ENCODE measurements at places on chromosomes 6 and 20.

DNA sequence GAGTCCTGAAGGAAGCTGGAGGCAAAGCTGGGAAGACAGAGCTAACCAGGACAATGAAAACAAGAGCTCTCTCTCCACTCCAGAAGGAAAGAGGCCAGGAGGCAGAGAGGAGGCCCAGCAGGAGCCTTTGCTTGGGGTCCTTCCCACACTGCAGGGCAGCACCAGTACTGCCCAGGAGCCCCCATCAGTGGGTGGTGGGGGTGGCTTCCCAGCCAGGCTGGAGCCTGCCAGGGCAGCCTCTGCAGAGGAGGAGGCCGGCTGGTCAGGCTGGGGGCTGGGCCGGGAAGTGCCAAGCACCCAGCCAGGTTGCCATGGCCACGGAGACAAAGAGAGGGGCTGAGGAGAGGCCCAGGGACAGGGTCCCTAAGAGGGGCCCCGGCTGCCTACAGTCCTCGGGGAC, 33.4 kb downstream of the PREX1 start:
- no peak for DNase-seq

DNA sequence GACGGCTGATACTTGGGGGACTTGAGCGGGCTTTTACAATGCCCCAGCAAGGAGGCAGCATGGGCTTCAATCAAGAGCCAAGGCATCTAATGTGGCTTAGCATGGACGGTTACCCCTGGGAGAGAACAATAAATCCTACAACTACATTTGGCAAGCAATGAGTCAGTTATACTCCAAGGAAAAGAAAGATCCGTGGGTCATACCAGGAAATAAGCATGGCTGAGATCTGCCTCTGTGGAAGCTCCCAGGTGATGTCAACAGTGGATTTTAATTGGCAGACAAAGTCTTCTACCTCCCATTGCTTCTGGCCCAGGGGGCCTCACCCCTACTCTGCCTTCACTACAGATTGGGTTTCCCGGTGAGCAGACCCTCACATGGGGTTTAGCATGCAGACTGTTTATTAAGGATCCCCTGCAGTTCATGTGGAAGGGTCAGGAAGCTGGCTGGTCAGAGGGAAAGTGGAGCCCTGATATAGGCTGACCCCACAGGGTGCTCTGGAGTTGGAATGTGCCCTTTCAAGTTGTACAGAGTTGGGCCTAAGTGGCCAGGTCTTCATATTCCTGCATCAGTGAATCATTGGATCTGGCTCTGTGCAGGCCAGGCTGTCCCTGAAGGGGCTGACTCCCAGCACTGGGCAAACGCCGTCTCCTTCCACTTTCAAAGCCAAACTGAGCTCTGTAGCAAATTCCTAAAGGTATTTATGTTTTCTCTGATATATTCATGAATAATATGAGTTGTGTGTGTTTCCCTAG, 91.3 kb upstream of the GGTLC1 start:
- DNase-seq: no peak

DNA sequence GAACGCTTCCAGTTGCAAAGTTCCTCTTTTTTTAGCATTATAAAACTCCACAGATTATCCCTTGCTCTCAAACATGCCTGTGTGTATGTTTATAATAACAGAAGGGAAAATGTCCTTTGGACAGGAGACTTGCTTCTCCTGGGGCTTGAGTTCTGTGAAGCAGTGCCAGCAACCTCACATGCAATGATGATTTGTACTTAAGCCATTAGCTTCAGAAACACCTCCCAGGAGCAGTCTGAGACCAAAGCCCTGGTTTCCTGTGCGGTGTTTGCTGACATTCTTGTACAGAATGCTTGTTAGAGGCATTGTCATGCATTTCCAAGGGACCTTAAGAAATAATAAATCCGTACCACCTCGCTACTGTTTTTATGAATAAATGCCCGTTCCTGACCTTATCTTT, 752.8 kb downstream of the CBLN4 start:
- DNase-seq: no peak

DNA sequence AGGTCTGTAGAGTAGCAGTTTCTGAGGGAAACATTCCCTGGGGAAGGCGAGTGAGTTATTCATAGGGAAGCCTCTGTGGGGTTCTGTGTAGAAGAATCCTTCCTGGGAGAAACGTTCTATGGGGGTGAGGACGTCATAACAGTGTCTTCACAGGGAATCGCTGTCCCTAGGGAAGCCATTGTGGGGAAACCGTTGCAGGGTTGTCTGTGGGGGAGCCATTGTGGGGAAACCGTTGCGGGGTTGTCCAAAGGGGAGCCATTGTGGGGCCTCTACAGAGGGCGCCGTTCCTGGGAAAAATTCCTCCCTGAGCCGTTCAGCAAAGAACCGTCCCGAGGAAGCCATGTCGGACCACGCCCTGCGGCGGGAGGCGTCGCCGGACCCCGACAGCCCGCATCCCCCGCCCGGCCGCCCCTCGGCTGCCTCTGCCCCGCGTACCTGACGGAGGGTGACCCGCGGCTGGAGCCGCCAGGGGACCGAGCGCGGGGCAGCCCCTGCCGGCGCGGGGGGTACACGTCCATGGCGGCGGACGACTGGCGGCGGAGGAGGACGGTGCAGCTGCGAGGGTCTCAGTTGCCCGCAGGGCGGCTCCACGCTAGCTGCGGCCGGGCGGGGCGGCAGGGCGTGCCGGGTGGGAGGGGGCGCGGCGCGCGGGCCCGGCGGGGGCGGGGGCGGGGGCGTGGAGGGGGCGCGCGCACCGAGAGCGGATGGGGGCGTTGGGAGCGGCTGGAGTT, at the start of gene DNAAF9:
TSS of gene DNAAF9 (minus strand) at position 630 of the 731 bp plus-strand sequence. CDS start at position 518, 112 bp downstream.
- peak; percentile 54 for DNase-seq

- DNase-seq: no peak
Measured at GRCh38 chr20:36110994-36111393, 43.5 kb upstream of the EPB41L1 start.

DNA sequence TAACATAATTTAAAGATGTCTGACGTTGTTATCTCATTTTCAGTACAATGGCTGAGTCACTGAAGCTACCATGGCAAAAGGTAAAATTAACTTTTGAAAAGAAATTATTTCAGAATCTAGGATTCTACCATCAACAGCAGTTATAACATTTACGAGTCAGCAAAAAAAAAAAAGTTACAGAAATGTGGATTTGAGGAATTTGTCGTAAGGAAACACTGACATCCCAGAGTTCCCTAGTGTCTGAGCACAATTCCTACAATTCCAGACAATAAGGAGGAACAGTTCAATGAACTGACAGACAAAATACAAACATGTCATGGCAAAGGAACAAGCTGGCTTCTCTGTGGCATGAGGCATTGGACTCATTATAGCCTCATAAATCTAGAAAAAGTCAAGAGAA, 19.1 kb downstream of the ABRACL start:
- no peak for DNase-seq

DNA sequence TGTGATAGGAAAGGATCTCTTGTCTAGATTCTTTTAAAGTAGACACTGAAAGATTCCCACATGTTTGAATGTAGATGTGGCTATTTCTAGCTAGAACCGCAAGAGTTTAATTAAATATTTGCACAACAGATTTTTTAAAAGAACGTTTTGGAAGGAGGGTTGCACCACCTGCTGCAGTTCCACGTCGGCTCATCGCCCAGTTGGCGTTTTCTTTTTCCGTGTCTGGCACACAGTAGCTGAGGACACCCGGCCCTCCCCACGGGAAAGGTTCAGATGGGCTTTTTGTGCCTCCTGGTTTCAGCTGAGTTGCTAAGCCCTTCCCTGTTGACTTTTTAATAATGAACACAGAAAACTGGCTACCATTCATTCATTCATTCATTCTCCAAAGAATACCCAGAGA, 41.8 kb upstream of the DOK5 start:
- DNase-seq: peak; percentile 82

DNA sequence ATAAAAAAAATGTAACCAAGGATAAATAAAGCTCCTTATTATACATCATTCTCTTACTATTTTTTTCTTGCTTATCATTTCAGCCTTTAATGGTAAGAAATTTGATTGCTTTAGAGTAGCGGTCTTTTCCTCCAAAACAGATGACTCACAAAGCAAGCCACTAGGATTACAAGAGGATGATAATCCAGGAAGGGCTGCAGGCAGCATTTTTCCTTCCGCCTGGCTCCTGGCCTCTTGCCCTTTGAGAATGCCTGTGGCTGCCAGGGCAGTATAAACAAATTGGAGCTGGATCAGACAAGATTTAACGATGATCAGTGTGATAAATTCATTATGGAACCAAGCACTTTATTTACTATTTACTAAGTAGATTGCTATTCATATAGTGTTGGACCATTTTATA, 9.7 kb upstream of the FBXL4 start:
- no peak for DNase-seq

- no peak for DNase-seq
Measured at GRCh38 chr20:50142812-50143211, 10.7 kb downstream of the PEDS1 start.

- DNase-seq: no peak
Measured at GRCh38 chr6:13346245-13346644, 17.9 kb upstream of the TBC1D7 start.

DNA sequence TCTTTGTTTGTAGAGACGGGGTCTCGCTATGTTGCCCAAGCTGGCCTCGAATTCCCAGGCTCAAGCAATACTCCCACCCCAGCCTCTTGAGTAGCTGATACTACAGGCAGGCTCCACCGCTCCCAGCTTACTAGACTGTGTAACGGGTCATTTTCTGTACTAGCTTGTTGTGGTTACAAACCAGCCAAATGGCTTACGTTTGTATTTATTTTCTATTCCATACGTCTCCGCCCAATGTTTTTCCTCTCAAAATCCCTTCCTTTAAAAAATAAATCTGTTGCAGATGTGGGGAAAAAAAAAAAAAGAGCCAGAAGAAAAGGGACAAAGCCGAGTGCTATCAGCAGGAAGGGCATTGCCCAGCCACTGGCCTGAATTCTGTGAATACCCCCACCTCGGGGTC, 41.6 kb downstream of the PRND start:
- DNase-seq: no peak

DNA sequence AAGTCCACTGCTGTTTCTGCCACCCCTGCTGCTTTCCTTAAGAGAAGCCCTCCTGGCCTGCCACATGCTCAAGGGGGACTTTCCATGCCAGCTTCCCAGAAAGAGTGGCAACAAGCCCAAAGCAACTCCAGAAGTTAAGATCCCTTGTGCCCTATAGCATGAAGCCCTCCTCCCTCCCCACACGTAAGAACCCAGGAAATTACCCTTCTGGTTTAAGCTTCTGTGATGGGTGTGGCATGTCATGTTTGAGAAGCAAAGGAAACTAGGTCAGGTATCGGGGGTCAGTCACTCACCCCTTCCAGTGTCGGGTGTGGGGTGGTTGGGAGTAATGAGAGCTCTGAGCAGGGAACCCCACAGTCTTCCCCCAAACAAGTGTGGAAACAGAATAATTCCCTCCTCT, 196.1 kb downstream of the LRFN2 start:
- no peak for DNase-seq

DNA sequence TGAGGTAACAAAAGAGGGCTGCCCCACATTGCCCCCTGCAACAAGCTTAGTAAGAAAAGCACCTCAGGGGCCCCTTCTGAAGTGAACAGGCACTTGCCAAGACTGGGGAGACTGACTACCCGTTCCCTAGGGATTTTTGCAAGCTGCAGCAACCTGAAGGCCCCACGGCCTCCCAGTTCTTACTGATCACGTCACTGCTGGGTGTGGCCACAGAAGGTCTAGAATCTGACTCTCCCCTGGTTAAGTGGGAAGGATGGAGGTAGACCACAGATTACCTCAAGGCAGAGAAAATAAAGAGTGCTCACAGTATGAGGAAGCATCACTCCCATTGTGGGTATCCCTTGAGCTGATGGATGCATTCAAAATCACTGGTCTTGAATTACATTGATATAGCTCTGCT, 201.5 kb upstream of the KCNQ5 start:
- no peak for DNase-seq

- no peak for DNase-seq
Measured at GRCh38 chr6:53723331-53723730, 57.8 kb upstream of the KLHL31 start.

DNA sequence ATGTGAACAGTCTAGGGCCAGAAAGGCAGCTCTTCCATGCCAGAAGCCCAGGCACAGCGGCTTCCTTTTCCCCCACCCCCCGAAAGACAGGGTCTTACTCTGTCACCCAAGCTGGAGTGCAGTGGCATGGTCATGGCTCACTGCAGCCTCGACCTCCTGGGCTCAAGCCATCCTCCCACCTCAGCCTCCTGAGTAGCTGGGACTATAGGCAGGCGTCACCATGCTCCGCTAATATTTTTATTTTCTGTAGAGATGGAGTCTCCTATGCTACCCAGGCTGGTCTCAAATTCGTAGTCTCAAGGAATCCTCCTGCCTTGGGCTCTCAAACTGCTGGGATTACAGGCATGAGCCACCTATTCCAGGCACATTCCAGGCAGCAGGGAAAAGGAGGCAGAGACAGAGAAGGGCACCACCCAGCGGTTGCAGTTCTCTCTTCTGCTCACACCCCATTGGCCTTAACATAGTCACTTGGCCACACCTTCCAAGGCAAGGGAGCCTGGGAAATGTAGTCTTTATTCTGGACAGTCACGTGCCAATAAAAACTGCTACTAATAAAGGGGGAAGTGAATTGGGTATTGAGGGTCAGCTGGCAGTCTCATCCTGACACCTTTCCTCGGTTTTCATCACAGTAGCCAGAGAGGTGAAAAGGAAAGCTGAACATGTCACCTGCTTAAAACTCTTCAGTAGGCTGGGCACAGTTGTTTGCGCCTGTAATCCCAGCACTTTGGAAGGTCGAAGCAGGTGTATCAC, 205.9 kb downstream of the ZMYND8 start:
- DNase-seq: peak; percentile 35

- DNase-seq: no peak
Measured at GRCh38 chr6:159193923-159194322, 24.7 kb downstream of the FNDC1 start.

- DNase-seq: no peak
Measured at GRCh38 chr6:15551798-15552197, 111.0 kb downstream of the DTNBP1 start.

- peak; percentile 9 for DNase-seq
Measured at GRCh38 chr20:63074182-63074581, 67.4 kb upstream of the BHLHE23 start.

GRCh38 chr6:106145144-106145543, 59.0 kb downstream of the PRDM1 start:
- DNase-seq: no peak

- DNase-seq: no peak
Measured at GRCh38 chr6:2589171-2589661, 161.5 kb downstream of the MYLK4 start.

DNA sequence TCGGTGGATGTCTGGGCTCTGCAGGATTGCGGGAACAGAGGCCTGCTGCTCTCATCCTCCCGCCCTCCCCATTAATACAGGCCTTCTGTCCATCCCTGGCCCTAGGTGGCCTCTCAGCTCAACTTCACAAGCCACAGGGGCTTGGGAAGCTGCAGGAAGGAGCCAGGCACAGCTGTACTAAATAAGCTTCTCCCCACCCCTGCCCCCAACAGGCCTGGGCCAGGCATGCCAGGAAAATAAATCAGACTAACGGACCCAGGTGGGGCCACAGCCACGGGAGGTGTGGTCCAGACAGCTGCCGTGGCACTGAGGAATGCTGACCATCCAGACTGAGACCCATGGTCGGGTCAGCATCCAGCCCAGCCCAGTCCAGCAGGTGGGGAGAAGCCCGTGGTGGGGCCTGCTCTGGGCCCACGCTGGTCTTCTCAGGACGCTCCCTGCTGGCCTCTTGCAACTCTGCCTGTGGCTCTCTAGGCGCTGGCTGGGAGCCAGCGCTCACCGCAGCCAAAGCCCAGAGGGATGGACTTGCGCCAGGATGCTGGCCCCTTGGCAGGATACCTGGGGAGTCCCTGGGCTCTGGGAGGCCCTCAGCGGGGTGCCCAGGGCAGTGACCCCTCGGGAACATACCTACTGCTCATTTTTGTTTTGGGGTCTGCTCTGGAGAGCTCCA, 8.6 kb upstream of the YTHDF1 start:
- no peak for DNase-seq

Measured in right lobe of liver (tissue), 6 donors.